Inflammatory macrophage (primary cell): ENCODE measurements at places on chromosomes 5 and 9.

DNA sequence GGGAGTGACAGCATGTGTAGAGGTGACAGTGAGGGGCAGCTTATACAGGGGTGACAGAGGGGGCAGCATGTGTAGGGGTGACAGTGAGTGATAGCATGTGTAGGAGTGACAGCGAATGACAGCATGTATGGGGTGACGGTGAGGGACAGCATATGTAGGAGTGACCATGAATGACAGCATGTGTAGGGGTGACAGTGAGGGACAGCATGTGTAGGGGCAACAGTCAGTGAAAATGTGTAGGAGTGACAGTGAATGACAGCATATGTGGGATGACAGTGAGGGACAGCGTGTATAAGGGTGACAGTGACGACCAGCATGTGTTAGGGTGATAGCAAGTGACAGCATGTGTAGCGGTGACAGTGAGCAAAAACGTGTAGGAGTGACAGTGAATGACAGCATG, 9.4 kb upstream of the GAPT start:
- DNase-seq: peak; percentile 7

- no peak for DNase-seq
Measured at GRCh38 chr5:177366528-177367322, 9.0 kb downstream of the RGS14 start.

DNA sequence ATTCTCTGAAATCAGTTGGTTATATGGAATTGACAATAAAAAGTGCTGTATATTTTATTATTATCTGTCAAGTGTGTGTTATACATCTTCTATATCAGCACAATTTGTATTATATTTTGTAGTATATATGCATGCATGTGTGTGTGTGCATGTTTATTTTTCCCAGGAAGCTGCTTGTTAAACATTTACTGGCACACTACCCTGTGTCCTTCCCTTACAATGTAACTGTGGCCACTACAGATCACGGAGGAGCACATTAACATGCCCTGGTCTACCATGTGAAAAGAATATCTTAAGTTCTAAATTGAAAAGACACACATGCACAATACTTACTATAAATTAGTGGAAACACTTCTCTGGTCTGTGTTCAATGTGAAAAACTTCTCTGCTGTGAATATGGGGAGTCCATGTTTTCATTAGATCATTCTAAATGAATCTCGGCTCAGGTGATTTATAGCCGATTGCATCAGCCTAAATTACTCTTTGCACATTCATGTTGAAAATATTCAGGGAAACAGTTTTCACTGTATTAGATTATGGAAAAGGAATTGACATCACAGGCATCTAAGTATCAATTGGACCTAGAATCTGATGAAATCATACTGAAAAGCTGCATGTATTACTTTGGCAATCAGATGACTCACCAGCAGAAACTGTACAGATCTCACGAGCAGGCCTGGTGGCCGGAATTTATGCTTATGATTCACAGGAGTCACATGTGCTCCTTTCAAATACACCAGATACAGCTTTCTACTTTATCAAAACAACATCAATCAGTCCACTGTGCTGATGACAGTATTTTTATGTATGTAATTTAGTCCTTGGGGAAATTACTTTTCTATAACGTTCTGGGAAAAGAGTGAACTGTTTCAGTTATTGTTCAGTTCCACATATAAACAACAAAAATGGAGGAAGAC, 39.4 kb downstream of the LURAP1L start:
- DNase-seq: peak; percentile 37

GRCh38 chr9:94490465-94490864, 64.4 kb upstream of the PCAT7 start:
- no peak for DNase-seq
